ENCODE measurements at places on chromosomes 7 and 10. TPM values are rescaled to one million over a fixed set of nuclear protein-coding genes. Genes with fewer than 3 reads are reported as not detected.

SPAG6 gene
- total RNA-seq, result not detected

CPN1 gene
- total RNA-seq, result not detected

ABLIM1 gene
- 674 TPM for total RNA-seq

TWIST1 gene
- 1.3 TPM for total RNA-seq

PROSER2 gene
- total RNA-seq, result 0.52 TPM

UPK3BL2 gene
- total RNA-seq, result 2.9 TPM

- H3K4me3 ChIP-seq, result peak overlapping the region; percentile 33
- peak; percentile 71 for DNase-seq
- peak overlapping the region; percentile 85 for H3K27ac ChIP-seq
- H3K36me3 ChIP-seq, result no peaks in the 10 kb centered on the region
Measured at GRCh38 chr10:122307669-122308416, 36.7 kb downstream of the BTBD16 start.

DNA sequence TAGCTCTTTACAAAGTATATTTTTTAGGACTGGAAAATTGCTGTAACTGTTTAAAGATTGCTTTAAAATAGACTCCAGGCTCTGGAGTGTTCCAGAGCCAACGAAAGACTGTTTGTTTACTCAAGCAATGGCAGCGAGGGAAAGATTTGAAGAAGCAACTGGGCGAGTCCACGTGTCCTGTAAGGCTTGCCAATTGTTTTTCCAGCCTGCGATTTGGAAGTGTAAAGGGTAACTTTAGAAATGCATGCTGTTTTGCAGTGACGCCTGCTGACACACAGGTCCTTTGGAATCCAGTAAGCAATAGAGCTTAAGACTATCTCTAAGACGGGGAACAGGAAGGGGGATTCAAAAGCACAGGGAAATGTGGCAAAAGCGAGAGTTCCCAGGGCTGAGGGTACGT lies 55.8 kb downstream of the TACC2 start:
- peak overlapping the region; percentile 74 for H3K27ac ChIP-seq
- no peaks in the 10 kb centered on the region for H3K27me3 ChIP-seq
- H3K4me1 ChIP-seq, result peaks cover 56% of the 10 kb centered on the region
- no peaks in the 10 kb centered on the region for H3K36me3 ChIP-seq

DNA sequence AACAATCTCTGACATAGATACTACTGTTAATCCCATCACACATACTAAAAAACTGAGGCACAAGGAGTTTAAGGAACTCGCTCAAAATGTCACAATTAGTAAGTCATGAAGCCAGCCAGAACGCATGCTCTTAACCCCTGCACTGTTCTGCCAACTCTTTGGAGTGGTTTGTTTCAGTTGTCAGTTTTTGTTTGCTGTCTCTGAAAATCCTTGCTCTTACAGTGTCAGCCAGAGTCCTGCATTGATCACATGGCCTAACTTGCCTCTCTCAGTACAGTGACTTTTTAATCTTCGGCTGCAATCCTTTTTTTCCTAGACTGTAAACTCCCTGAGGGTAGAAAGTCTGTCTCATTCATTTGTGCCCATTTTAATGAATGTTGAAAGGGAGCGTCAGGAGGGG lies 753.8 kb downstream of the AUTS2 start:
- DNase-seq, result no peak
- H3K27me3 ChIP-seq, result no peaks in the 10 kb centered on the region
- no peak overlapping the region for H3K27ac ChIP-seq
- no peak overlapping the region for H3K4me3 ChIP-seq
- H3K36me3 ChIP-seq, result no peaks in the 10 kb centered on the region

- H3K27ac ChIP-seq, result peak overlapping the region; percentile 99
- no peak for DNase-seq
- H3K4me3 ChIP-seq, result peak overlapping the region; percentile 1
- no peaks in the 10 kb centered on the region for H3K36me3 ChIP-seq
- H3K27me3 ChIP-seq, result no peaks in the 10 kb centered on the region
Measured at GRCh38 chr10:104321725-104322415, 16.4 kb downstream of the ITPRIP start.

DNA sequence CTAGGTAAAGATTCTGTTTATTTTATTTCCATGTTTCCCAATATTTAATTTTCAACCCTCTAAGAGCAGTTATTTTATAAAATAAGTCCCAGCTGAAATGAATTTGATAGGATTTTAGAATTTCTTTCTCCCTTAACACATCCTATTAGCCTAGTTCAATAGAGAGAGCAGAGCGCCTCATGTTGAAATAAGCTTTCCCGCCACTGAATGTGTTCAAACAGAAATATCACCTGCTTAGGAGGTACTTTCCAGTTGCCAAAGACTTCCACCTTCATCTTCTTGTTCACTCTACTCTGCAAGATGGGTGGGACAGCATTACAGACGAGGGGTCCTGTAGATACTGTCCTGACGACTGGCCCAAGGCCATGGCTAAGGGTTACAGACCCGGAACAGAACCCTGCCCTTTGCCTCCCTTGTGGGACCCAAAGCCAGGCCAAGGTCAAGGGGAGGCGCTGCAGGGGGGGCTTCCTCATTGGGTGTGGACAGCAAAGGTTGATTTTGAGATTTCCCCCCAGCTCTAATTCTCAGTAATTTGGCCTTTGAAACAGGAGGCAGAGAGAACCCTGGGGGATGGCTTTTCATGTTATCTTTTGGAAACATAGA lies 62.0 kb downstream of the PARP12 start:
- H3K4me1 ChIP-seq, result no peaks in the 10 kb centered on the region
- H3K27me3 ChIP-seq, result no peaks in the 10 kb centered on the region
- H3K4me3 ChIP-seq, result no peak overlapping the region
- DNase-seq, result no peak
- H3K36me3 ChIP-seq, result no peaks in the 10 kb centered on the region
- H3K27ac ChIP-seq, result no peak overlapping the region

- H3K36me3 ChIP-seq, result peaks cover 12% of the 10 kb centered on the region
- H3K27ac ChIP-seq, result no peak overlapping the region
- DNase-seq, result no peak
- H3K27me3 ChIP-seq, result no peaks in the 10 kb centered on the region
- H3K4me1 ChIP-seq, result peaks cover 29% of the 10 kb centered on the region
Measured at GRCh38 chr10:126924915-126925300, 19.7 kb downstream of the DOCK1 start.

DNA sequence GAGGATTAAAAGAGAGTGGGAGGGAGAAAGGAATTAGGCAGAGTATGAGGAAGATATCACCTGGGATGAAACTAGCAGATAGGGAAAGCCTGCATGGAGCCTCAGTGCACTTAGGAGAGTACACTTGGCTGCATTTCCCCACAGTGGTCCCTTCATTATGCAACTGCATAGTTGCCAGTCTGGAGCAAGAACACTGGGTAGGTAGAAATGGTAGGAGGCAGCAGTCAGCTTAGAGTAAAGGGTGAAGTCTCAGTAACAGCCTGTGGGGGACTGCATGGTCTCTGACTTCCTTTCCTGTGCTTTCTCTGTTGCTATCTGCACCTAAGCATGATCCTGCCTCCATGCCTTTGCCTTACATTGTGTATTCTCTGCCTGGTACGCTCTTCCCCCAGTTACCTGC lies 14.0 kb upstream of the PCGF5 start:
- DNase-seq, result no peak
- no peak overlapping the region for H3K4me3 ChIP-seq
- H3K36me3 ChIP-seq, result no peaks in the 10 kb centered on the region
- peaks cover 64% of the 10 kb centered on the region for H3K4me1 ChIP-seq
- no peaks in the 10 kb centered on the region for H3K27me3 ChIP-seq

- no peaks in the 10 kb centered on the region for H3K27me3 ChIP-seq
- DNase-seq, result peak; percentile 69
- H3K4me3 ChIP-seq, result peak overlapping the region; percentile 86
- H3K4me1 ChIP-seq, result peaks cover 37% of the 10 kb centered on the region
Measured at GRCh38 chr10:133378251-133379096, 588 bp upstream of the PAOX start.

GRCh38 chr10:3213758-3214515 lies 41.4 kb upstream of the PITRM1 start:
- no peaks in the 10 kb centered on the region for H3K27me3 ChIP-seq
- no peak overlapping the region for H3K4me3 ChIP-seq
- H3K36me3 ChIP-seq, result no peaks in the 10 kb centered on the region
- no peak for DNase-seq
- H3K27ac ChIP-seq, result no peak overlapping the region

DNA sequence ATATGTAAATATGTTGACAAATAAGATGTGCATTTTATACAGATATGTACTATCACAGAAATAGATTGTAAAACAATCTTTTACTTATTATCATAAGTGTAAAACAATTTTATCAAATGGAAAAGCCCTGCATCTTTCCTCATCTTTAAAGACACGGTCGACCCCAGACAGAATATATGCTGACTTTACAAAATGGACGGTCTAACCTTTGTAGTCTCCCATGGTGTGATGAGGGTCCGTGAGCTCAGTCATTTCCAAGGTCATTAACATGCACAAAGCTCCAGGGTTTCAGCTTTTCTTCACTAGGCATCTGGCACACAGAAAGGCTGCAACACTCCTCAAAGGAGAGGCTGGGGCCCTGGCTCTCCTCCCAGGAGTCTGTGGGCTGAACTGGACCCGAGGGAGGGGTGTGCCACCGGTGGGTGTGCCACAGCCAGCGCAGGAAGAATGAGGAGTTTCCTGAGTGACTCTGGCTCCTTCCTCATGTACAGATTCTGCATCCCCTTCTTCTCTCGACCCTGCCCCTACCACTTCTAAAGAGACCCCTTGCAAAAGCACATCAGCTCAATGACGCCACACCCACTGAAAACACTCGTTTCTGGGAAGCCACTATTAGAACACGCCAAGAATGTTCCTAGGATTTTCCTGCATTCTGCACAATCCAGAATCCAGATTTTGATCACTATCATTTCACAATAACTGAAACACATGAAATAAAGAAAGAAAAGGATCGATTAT lies 26.2 kb upstream of the ABLIM1 start:
- peaks cover 98% of the 10 kb centered on the region for H3K4me1 ChIP-seq
- H3K27ac ChIP-seq, result peak overlapping the region; percentile 91
- H3K36me3 ChIP-seq, result no peaks in the 10 kb centered on the region

GRCh38 chr10:38010119-38010903 lies at the start of gene ZNF33A:
Gene ZNF33A (plus strand): TSS chr10:38010675. CDS start chr10:38012342, 1,667 bp downstream.
- H3K27ac ChIP-seq, result peak within 1 kb of the TSS; percentile 100
- H3K4me3 ChIP-seq, result peak within 1 kb of the TSS; percentile 91
- H3K36me3 ChIP-seq, result peaks cover 19% of the 10 kb centered on the region
- peaks cover 26% of the 10 kb centered on the region for H3K4me1 ChIP-seq
- DNase-seq, result peak; percentile 87
- no peaks in the 10 kb centered on the region for H3K27me3 ChIP-seq

DNA sequence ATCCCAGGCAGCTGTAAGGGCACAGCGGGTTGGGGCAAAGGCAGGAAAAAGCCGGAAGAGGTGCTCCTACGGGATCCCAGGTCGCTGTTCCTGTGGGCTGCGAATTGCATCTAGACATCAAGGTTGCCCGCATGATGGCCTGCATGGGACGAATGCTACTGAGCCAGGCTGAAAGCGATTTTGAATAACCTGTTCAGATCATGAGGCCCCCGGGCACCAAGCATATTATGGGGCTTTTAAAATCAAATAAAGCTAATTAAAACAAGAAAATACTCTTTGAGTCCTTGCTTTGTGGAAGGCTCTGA lies 37.1 kb downstream of the CAMK2B start:
- H3K4me1 ChIP-seq, result peaks cover 88% of the 10 kb centered on the region
- H3K4me3 ChIP-seq, result no peak overlapping the region

- DNase-seq, result peak; percentile 28
- peaks cover 71% of the 10 kb centered on the region for H3K4me1 ChIP-seq
- peaks cover 4% of the 10 kb centered on the region for H3K36me3 ChIP-seq
- no peaks in the 10 kb centered on the region for H3K27me3 ChIP-seq
- peak overlapping the region; percentile 100 for H3K4me3 ChIP-seq
- H3K27ac ChIP-seq, result peak overlapping the region; percentile 100
Measured at GRCh38 chr7:5420881-5421713, 2.5 kb downstream of the TNRC18 start.

- H3K27ac ChIP-seq, result no peak overlapping the region
- H3K4me3 ChIP-seq, result no peak overlapping the region
- peaks cover 25% of the 10 kb centered on the region for H3K27me3 ChIP-seq
- no peaks in the 10 kb centered on the region for H3K36me3 ChIP-seq
- H3K4me1 ChIP-seq, result no peaks in the 10 kb centered on the region
Measured at GRCh38 chr10:88735661-88736060, 24.2 kb upstream of the LIPN start.

- peak overlapping the region; percentile 58 for H3K27ac ChIP-seq
- H3K4me3 ChIP-seq, result no peak overlapping the region
- DNase-seq, result no peak
- no peaks in the 10 kb centered on the region for H3K27me3 ChIP-seq
- peaks cover 27% of the 10 kb centered on the region for H3K4me1 ChIP-seq
Measured at GRCh38 chr10:65341323-65341925, 1584.4 kb upstream of the LRRTM3 start.

DNA sequence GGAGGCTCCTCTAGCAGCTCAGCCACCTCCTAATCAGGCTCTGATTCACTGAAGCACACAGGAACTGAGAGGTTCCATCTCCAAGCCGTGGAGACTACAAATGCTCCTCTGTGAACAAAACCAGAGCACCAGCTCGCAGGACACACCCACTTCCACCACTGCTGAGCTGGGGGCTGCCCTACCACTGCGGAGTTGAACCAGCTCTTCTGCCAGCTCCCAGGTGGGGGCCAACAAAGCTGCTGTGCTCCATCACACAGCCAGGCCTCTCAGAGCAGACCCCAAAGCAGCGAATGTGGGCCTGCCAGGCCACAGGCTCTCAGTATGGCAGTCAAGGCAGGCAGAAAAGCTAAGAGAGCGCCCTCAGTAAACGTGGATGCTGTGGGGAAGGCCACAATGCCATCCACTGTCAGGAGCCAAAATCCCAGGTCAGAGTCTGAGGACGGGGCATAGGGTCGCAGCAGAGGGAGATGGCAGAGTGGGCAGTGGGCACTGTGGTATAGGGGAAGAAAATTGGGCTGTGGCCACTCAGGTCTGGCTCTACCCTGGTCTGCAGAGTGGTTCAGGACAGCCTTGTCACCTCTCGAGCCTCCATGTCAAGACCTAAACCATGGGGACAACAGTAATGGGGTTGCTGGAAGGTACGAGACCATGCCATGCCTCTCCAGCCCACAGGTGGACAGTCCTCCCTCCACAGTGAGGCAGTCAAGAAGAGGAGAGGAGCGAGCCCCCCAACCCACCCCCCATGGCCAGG lies 82.1 kb downstream of the GRID1 start:
- H3K27ac ChIP-seq, result no peak overlapping the region
- no peak overlapping the region for H3K4me3 ChIP-seq
- H3K4me1 ChIP-seq, result no peaks in the 10 kb centered on the region
- no peaks in the 10 kb centered on the region for H3K36me3 ChIP-seq

GRCh38 chr7:30923774-30924413 lies 12.2 kb downstream of the AQP1 start:
- no peaks in the 10 kb centered on the region for H3K27me3 ChIP-seq
- H3K36me3 ChIP-seq, result peaks cover 49% of the 10 kb centered on the region
- peak overlapping the region; percentile 92 for H3K27ac ChIP-seq
- DNase-seq, result peak; percentile 6
- H3K4me3 ChIP-seq, result no peak overlapping the region

DNA sequence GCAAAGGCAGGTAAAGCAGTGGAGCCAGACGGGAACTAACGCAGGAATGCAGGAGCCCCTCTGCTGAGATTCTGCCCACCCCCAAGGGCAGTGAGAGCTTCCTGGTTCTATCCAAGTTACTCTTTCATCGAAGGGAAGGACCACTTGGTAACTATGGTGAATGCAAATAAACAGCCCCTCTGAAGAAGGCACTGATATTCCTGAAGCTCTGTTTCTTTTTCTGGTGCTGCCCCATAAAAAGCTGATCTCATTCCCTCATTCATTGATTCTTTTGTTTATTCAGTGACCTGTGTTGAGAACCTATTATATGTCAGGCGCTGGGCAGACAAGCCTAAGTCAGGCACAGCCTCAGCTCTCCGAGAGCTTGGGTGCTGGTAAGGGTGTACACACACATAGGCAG lies 217.3 kb downstream of the SNX10 start:
- H3K36me3 ChIP-seq, result no peaks in the 10 kb centered on the region
- no peak for DNase-seq
- H3K27me3 ChIP-seq, result peaks cover 44% of the 10 kb centered on the region
- H3K27ac ChIP-seq, result no peak overlapping the region

Data from left ventricle myocardium inferior (tissue), 1 donor.